ENCODE measurements at places on chromosomes 4 and X.

- DNase-seq: peak; percentile 59
Measured at GRCh38 chrX:54043541-54044125, 640 bp downstream of the PHF8 start.

DNA sequence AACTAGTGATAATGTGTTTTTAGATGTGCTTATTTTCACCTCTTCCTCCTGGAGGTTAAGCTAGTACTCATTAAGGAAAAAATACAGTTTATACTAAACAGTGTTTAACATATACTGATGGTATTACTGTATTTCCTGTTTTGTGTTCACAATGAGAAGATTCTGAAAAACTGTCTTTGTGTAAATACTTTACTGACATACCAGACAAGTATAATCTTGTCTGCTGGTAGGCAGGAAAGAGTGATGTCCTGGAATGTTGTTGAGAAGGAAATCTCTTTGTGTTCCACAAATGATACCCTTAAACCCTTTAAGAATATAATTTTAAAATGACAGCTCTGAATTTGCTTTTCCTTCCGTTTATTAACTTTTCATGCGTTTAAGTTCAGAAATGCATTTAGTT is 205.5 kb upstream of the NUDT6 start:
- no peak for DNase-seq

- DNase-seq: peak; percentile 83
Measured at GRCh38 chr4:122700178-122700725, 32.3 kb upstream of the BBS12 start.

GRCh38 chr4:53912766-53913497 is 151.5 kb downstream of the CHIC2 start:
- DNase-seq: no peak

DNA sequence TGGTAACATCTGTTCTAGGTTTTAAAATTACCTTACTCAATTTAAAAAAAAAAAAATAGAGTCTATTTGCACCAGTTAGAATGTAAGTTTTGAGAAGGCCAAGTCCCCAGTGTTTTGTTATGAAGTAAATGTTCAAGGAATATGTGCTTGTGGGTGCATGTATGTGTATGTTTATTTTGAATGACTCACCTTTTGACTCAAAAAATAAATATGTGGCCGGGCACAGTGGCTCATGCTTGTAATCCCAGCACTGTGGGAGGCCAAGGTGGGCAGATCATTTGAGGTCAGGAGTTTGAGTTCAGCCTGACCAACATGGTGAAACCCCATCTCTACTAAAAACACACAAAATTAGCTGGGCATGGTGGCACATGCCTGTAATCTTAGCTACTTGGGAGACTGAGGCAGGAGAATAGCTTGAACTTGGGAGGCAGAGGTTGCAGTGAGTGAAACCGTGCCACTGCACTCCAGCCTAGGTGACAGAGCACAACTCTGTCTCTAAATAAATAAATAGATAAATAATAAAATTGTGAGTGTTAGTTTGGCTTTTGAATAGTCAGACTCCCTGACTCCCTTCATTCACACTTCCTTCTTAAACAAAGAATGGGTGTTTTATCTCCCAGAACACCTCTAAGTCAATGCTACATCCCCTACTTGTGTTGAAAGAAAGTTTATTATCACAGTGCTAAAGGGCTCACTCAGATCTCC is 511.3 kb upstream of the PCDH7 start:
- DNase-seq: no peak

DNA sequence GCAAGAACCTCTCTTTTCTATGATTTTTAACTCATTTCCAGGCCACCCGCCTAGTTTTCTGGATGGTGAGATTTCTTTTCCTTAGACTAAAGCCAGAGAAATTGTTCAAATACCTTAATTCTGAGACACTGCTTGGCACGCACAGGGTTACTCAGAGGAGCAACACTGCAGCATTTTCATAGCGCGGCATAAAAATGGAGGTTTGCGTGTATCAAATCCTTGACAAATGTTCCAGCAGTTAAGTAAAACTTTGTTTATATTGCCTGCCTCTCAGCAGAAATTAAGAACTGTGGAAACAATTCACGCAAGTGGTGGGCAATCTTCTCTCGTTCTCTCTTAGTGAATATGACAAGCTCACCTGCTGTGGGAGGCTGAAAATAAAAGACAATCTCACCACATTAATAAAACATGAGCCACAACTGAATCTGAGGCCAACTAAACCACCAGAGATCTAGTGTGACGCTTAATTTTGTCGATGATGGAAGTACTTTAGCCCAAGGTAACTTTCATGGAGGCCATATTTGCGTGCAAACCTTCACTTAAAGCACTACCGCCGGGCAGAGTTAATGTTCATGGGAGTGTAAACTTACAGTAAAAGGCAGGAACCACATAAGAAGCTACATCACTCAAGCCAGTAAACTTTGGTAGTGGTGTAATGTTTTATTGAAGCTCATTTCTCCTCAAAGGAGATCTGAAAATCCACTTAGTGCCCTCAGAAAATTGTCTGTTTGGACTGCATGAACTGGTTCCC is 894.8 kb upstream of the EPHA5 start:
- DNase-seq: no peak

DNA sequence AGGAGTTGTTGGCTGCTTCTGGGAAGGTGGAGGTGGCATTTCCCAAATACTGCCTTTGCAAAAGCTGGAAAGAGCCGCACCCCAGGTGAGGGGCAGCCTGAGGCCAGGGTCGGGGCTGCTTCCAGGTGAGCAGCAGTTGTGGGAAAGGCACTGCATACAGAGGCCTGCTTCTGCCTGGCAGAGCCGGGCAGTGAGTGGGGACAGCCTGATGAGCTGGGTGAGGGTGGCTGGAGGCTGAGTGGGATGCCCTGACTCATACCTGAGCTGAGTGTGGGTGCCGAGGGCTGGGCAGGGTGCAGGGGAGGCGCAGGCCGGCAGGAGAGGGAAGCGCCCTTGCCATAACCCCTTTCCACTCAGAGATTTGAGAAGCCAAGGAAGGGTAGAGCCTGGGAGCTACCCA is 6.5 kb upstream of the PSAPL1 start:
- DNase-seq: no peak

GRCh38 chr4:136750897-136751296 is 781.4 kb downstream of the PCDH18 start:
- no peak for DNase-seq

All from Right ventricle myocardium superior (tissue), 1 donor.